Activated CD4-positive, CD25-positive, alpha-beta regulatory T cell (primary cell): ENCODE measurements at places on chromosomes 5 and 9.

- DNase-seq = no peak
Measured at GRCh38 chr5:109853377-109853776, 163.7 kb downstream of the MAN2A1 start.

- no peak for DNase-seq
Measured at GRCh38 chr5:172564188-172564587, 76.9 kb upstream of the NEURL1B start.

DNA sequence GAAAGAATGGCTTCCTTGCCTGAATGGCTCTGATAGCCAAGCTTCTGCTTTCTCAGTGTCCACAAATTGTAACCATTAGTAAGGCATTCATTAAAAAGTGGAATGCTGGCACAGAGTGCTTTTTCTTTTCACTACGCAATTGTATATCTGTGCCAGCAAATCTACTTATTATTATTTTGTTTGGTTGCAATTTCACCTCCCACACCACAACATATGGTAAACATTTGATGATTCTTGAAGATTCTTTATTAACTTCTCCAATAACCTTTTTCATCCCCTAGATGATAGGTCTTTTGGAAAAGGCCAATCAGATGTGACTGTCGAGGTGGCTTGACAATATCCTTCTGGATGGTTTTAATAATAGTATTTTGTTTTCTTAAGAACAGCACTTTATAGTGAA lies 234.1 kb downstream of the TMEM38B start:
- DNase-seq = no peak

DNA sequence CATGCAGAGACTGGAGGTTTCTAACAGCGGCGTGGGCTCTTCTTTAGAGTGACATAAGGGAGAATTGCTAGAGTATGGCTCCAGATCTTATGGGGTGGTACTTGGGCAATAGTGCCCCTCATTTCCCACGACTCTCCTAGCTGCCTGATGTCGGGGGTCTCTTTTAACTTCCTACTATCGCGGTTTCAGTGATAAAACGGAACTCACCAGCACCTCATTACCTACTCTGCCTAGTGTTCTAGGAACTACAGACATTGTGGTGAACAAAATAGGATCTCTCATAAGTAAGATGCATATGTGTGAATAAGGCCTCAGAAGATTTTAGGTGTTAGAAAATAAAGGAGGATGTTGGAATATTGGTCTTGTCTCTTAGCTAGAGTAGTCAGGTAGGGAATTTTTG lies 1.1 kb downstream of the ICE1 start:
- no peak for DNase-seq

DNA sequence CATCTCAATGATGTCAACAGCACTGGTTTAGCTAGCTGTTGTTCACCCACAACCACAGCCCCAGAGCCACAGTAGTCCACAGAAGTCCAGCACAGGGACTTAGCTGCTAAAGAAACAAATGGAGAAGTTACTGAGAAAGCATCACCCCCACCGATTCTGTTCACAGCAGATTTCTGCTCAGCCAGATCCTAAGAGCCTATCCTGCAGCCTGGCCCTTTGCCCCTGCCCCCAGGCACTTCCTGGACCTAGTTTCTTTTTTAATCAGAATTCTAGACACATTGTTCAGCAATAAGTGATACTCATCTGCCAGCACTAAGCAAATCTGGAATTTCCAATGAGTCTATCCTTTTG lies 7.4 kb downstream of the B4GALT1 start:
- no peak for DNase-seq

DNA sequence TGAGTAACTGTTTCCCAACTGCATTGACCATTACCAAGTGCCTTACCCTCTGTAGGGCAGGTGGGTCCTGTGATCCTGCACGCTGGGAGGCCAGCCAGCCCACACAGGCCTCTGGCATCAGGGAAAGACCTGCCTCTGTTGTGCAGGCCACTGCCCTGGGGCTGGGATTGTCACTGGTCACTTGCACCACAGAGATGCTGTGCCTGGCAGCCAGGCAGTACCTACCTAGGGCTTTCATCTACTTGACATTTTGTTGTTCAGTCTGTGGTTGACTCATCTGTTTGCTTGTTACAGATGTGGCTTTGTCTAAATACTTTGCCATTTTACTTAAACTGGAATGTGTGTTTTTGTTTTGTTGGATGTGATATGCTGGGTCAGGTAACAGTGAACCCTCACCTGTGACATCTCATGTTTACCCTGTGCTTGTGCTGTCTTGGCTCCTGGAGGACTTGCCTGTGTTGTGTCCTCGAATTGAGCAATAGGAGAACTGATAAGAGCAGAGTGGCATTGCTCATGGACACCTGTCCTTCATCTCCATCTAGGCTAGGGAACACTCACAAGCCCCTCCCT lies 32.8 kb downstream of the SECISBP2 start:
- DNase-seq = no peak

GRCh38 chr9:85142968-85143367 lies 473.4 kb downstream of the NTRK2 start:
- DNase-seq = no peak

GRCh38 chr5:172886476-172886875 lies 52.4 kb downstream of the ERGIC1 start:
- DNase-seq = no peak

DNA sequence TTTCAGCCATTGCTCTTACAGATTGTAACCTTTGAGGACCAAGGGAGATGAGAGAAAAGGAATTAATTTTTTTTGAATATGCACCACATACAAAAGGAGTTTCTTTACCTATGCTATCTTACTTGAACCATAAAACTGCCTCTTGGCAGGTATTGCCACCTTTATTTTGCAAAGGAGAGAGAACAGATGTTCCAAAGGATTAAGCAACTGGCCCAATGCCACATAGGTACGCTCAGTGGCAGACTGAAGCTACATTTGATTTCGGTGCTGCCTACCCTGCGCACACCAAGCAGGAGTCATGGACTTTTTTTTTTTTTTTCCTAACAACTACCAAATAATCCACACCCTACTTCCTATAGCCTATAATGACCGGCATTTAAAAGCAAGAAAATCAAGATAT lies 43.1 kb downstream of the SAXO1 start:
- DNase-seq = no peak

DNA sequence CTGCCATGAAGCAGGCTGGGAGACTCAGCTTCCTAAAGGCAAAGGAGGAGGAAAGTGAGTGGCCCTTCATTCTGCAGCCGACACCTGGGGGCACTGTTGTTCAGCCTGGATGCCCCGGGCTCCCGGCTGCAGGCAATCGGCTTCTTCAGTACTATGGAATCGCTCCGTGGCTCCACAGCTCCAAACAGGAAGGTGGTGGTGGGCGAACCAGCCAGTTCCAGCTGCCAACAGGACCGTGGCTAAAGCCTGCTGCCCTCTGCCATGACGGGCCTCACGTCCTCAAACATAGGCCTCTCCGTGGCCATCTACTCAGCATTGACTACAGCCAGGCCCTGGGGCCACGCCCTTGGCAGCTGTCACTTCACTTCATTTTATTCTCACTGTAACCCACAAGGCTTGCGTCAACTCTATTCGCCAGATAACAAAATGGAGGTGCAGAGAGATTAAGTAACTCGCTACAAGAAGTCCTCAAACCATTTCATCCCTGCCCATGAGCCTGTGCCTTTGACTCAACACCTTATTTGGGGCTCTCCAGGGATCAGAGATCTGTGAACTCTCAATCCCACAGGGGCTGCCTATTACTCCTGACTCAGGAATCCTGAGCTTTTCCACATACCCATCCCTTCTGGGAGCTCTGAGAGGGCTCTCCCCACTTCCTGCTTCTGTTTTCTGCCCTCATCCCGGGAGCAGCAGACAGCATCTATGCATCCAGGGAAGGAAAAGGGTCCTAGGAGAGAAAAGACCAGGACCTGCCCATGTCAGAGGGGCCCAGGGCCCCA lies 38.0 kb downstream of the PAX5 start:
- DNase-seq = peak; percentile 30
